ENCODE measurements at places on chromosomes 7 and 10.
A peak's percentile ranks its signal among the peaks of the same experiment; 100 is the strongest.

- no peak for DNase-seq
These were observed 654.0 kb downstream of the SDK1 start for GRCh38 chr7:3955026-3955425.

GRCh38 chr7:157614457-157615020 is 277.7 kb downstream of the DNAJB6 start:
- no peak for DNase-seq

GRCh38 chr7:30915005-30915601 is 3.5 kb downstream of the AQP1 start:
- DNase-seq = no peak

- no peak for DNase-seq
These were observed 90.9 kb upstream of the STK17A start for GRCh38 chr7:43491984-43492383.

GRCh38 chr7:20964281-20964918 is 177.7 kb upstream of the SP8 start:
- DNase-seq = no peak

DNA sequence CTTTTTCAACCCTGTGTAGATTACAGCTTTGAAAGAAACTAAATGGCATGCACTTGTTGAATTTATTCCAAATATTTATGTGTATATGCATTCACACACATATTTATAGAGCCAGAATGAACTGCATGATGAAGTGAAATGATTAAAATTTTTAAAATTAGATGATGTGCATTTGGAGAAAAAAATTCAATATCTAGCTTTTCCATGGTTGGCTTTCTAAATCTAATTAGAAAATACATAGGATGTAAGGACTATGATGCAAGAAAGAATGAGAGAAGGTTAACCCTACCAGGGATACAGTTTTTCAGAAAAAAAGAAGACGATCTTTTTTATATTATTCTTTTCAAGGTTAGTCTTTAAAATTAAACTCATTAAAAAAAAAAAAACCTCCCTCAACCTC is 204.5 kb downstream of the TRIL start:
- DNase-seq = no peak

DNA sequence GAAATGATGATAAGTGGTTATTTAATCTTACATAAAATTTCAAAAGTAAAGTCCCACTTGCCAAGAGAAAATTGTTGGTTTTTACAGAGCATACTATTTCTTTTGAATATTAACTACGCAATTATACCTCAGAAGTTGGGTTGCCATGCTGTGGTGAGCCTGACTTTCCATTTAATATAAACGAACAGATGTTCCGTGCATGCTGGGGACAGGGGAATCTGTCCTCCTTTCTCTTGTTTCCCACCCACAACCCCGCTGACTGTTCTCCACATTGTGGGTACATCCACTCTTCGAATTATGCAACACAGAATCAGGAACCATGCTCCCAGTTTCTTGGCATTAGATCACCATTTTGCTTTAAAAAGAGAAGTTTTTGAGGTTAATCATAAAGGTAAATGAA is 29.2 kb upstream of the RTKN2 start:
- no peak for DNase-seq

- DNase-seq = no peak
These were observed 27.3 kb downstream of the ANXA11 start for GRCh38 chr10:80177781-80178636.

DNA sequence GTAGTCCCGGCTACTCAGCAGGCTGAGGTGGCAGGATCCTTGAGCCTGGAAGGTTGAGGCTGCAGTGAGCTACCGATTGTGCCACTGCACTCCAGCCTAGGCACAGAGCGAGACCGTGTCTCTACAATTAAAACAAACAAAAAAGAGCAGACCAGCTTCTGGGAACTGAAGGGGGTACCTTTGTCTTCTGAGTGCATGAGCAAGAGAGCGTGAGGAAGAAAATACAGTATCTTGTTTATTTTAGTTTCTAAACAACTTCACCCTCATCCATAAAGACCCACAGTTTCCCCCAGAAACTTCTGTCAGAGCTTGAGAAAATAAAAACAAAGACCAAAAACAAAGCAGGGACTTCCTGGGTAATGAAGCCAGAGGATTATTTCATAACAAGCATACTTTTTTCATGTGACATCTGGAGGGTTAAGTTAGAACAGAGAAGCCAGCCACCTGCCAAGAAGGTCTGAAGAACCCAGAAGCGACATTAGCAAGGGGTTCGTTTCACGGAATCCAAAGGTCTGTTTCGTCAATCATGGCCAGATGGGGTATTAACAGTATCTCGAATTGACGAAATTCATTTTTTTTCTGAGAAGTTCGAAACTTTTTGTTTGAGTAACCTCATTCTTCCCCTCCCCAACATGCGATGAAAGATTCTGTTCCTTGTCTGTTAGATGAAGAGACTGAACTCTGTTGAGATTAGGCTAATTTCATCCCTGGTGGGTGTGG is 10.2 kb upstream of the IL2RA start:
- no peak for DNase-seq

GRCh38 chr10:50392966-50393718 is 141.8 kb upstream of the ASAH2 start:
- no peak for DNase-seq

DNA sequence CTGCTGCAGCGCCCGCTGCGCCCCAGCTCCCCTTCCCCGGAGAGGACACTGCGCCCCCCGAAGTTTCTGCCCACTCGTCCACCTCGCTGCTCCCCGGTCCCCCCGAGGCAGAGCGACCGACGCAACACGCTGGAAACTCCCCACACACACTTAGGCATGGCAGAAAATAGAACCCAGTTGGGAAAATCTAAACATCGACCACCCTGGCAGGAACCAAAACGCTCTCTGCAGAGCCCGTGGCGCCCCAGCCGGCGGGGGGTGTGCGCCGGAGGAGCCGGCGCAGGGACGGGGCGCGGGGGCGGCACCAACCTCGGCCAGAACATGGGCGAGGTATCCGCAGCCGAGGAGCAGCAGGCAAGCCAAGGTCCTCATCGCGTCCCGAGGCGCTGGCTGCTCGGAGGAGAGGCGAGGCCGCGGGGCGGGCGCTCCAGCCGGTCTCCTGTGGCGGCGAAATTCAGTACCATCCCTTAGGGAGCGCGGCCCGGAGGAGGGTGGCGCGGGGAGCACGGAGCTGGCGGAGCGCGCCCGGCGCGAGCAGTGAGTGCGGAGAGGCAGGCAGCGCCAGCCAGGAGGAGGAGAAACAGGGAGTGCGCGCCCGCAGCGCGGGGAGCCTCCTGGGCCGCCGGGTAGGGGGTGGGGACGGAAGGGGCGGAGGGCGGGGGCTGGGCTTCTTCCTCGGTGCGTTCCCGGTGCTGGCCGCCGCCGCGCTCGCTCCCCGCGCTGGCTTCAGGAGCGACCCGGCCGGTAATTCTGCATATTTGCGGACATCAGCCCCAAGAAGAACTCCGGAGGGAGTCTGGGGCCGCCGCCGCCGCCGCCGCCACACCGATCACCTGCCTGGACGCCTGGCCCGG is 789 bp downstream of the PDGFA start:
- DNase-seq = peak; percentile 85

DNA sequence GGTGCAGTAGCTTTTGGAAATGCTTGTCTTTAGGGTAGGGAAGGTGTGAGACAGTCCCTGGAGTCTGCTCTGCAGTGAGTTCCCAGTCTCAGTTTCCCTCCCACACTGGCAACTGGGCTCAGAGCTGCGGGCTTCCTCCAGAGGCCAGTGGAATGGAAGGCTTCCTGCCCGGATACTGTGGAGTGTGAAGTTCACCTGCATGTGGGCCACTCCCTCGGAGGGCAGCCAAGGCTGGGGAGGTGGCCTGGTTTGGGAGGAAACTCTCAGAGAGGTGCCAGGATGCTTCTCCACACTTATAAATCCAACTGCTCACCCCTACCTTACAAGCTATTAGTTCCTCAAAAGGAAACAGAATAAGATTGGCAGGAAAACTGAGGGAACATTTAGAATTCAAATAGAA is 18.1 kb upstream of the UBE2H start:
- DNase-seq = no peak

- DNase-seq = no peak
These were observed 101.3 kb upstream of the CTBP2 start for GRCh38 chr10:125261491-125262186.

DNA sequence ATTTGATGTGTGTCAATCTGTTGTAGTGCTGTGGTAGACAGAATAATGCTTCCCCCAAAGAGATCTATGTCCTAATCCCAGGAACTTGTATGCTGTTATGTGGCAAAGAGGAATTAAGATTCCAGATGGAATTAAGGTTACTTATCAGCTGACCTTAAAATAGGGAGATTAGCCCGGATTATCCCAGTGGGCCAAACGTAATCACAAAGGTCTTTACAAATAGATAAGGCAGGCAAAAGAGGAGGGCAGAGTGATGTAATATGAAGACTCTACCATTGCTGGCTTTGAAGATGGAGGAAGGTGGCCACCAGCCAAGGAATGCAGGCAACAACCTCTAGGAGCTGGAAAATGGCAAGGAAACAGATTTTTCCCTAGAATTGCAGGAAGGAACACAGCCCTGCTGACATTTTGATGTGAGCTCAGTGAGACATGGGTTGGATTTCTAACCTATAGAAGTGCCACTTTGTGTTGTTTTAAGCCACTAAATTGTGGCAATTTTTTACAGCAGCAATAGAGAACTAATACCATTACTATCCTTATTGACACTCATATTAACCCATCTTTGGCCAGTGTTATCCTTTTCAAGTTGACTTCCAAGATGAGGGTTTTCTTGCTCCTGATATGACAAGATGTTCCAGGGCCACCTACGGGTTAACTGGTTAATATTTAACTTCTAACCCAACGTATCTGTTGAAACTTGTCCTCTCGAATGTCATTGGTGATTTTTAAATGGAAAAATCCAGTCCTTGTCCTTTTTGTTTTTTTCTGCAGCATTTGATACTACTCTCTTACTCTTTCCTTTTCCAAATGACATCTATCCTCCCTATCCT is 29.3 kb downstream of the CYCS start:
- DNase-seq = no peak

DNA sequence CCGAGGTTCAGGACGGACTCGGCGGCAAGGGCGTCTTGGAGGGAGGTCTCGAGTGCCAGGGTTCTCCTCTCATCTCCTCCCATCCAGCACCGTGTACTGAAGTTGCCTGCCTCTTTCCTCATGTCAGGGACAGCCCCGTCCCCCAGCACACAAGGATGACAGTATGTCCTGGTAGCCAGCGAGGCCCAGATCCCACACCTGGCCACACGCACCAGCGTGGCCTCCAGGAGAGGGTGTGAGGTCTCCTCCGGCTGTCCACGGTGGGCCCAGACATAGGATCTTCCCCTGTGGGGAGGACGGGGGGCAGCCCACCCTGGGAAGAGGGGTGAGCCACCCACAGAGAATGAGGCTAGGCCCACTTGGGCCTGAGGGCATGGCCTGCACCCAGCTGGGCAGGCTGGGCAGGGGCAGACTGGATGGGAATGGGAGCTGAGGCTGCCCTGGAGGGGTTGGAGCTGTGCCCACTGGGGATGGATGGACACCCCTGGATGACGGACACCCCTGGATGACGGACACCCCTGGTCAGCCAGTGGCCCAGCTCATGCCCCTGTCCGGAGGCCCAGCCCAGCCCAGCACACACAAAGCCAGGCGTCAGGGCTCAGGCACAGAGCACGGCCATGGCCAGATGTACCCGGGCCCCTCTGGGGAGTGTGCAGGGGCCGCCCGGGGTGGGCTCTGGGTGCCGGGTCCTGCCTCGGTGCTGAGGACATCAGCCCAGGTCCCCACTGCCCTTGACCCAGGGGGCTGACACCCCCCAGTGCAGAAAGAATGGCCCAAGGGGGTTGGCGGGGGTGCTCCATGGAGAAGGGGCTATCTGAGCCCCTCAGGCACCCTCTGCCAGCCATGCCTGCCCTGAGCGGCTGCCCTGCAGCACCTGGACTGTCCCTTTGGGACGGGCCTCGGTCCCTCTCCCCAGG is 30.9 kb upstream of the CFAP46 start:
- no peak for DNase-seq

- DNase-seq = no peak
These were observed 37.8 kb downstream of the SEM1 start for GRCh38 chr7:96671854-96672253.

DNA sequence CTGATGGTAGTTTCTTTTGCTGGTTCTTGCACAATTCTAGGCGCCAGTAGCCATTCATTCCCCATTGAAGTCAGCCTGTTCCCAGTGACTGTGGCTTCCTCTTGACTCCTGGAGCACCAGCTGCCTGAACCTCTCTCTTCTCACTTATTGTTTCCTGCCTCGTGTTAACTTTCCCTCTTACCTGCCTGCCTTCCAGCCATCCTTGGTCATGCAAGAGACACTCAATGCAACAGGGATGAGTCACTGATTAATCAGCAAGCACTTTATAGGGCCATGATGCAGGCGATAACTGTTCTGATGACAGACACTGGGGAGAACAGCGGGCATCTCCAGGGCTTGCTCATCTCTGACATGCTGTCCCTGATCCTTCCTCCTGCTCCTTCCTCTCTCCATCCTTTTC is 122.0 kb downstream of the PLCE1 start:
- no peak for DNase-seq

GRCh38 chr10:30858499-30858898 is 173.2 kb downstream of the ZNF438 start:
- DNase-seq = no peak

- no peak for DNase-seq
These were observed at the start of gene ARPC1B for GRCh38 chr7:99374111-99375064. Gene ARPC1B, plus strand, starts transcription at chr7:99374730. Its CDS starts 10,985 bp downstream, at chr7:99385715.

DNA sequence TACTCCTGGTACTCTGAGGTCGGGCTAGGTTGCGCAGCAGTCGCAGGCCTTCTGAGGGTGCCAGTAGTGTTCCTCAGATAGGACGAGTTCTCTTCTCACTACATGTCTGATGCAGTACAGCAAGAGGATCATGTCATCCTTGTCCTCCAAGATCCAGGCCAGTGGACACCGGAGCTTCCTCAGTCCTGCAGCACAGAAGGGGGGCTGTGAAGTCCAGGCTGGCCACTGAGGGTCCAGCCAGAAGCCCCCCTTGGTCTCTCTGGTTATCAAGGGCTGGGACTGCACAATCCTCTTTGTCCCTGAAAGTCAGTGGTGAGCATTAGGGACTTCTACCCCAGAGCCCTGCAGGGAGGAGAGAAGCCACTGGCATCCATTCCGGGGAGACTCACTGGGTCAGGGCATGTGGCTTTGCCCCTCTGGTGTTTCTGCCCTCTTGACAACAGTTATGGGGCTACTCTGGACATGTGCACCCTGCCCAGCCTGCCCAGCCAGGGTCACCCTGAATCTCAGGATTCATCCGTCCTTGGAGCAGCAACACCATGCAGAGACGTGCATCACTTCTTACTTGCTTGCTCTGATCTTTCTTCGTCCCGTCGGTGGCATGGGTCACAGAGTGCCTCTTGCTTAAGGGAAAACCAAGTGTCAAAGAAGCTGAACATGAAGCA is 125.7 kb downstream of the ADCY1 start:
- no peak for DNase-seq

DNA sequence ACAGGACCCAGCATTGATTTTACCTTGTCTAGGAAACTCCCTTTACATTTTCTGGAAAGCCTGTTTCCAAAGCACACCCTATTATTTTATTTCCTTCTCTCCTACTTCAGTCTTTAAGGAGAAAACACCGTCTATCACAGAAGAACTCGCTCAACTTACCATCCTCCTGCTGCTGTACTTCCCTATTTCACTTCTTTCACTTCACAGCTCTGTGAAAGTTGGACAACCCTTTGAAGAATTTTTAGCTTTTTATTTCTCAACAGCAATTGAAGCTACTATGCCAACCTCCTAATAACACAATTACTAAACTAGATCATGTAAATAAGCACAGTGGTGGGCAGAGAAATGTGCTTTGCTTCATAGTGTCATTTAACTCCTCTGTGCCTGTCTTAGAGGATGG is 166.5 kb downstream of the TFEC start:
- no peak for DNase-seq

Measured in putamen (tissue), 1 donor.